ENCODE measurements at places on chromosomes 12 and 14.
A peak's percentile ranks its signal among the peaks of the same experiment; 100 is the strongest.

DNA sequence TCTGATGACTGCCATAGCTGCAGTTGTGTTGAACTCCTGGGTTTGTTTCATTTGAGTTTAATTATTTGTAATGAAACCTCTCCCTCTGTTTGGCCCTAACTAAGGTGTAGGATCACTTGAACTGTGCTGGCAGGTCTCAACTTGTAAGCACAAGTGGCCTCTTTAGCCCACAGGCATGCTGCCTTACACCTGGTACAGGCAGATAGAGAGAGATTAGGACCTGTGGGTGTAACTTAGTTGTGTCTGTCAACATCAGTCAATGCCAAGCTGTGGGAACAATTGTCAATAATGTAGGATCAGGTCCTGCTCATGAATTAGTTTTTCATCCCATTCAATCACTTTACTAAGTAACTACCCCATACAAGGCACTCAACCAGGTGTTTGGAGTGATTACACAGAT, 263.0 kb upstream of the G2E3 start:
- peak; percentile 89 for DNase-seq

- no peak for DNase-seq
Observed at GRCh38 chr14:77213679-77214016, 32.0 kb downstream of the TMEM63C start.

- DNase-seq = no peak
Observed at GRCh38 chr12:39692258-39692853, 72.8 kb upstream of the ABCD2 start.

DNA sequence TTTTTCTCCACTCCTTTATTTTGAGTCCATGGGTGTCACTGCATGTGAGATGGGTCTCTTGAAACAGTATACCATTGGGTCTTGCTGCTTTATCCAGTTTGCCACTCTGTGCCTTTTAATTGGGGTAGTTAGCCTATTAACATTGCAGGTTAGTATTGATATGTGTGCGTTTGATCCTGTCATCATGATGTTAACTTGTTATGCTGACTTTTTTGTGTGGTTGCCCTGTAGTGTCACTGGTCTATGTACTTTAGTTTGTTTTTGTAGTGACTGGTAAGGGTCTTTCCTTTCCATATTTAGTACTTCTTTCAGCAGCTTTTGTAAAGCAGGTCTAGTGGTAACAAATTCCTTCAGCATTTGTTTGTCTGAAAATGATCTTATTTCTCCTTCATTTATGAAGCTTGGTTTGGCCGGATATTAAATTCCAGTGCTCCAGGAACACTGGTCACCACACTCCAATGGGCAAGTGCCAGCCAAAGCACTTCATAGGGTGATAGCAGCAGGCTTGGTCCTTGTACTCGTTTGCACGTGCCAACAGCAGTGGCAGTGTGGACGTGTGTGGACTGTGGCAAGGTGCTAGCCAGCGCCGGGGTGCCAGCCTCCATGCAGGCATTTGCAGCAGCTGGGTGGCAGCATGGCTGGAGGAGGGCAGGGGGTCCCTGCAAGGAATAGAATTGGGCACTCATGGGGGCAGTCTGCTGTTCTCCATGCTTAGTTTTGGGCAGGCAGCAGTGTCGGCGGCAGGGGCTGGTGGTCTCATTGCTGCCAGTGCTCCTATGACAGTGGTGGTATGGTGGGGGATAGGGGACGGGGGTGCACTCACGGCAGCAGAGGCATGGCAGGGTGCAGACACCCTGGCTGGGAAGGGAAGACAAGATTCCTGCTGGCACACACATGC, 53.5 kb downstream of the FRS2 start:
- DNase-seq = no peak

- no peak for DNase-seq
Observed at GRCh38 chr12:29730481-29730880, 53.3 kb downstream of the TMTC1 start.

GRCh38 chr14:57686304-57686703, 179.6 kb downstream of the SLC35F4 start:
- DNase-seq = no peak

GRCh38 chr12:121651320-121651719, 18.1 kb downstream of the MORN3 start:
- no peak for DNase-seq

DNA sequence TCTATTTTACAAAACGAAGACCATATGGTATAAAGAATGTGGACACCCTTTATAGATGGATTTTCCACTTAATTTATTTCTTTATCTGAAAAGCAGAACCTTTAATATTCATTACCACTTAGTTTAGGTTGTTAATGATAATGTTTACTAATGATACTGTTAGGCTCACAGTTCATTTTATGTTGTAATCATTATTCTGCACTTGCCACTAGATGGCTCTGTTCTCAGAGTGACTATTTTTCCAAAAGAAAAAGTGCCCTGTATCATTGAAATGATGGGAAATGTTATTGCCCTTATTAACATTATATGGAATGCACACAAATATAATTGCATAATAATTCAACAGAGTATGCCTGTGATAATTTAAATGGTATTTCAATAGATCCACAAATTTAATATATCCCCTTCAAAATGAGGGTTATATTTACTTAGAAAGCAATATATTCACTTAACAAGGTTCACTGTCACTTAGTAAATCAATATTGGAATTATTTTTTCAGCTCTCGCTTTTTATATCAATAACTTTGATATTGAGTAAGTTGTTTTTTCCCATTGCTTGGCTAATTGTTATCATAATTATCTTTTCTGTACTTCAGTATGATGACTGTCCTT, 95.7 kb downstream of the PDE3A start:
- peak; percentile 3 for DNase-seq

DNA sequence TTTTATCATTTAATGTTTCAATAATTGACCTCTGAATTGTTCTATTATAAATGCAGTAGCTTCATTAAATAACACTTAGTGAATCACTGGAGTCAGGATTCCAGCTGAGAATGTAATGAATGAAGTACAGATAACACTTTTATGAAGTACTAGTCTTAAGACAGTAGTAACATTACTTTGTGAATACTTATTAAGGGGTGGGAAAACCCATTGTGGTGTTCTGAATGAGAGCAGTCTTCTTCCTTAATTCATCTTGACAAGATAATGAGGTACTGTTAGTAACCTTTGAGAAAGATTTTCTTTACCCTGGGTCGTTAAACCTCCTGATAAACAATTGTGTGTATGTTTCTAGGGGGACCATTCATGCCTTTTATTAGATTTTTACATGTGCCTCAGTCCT, 12.7 kb downstream of the NUP107 start:
- DNase-seq = no peak

- no peak for DNase-seq
Observed at GRCh38 chr12:19447386-19447785, 8.1 kb downstream of the AEBP2 start.

DNA sequence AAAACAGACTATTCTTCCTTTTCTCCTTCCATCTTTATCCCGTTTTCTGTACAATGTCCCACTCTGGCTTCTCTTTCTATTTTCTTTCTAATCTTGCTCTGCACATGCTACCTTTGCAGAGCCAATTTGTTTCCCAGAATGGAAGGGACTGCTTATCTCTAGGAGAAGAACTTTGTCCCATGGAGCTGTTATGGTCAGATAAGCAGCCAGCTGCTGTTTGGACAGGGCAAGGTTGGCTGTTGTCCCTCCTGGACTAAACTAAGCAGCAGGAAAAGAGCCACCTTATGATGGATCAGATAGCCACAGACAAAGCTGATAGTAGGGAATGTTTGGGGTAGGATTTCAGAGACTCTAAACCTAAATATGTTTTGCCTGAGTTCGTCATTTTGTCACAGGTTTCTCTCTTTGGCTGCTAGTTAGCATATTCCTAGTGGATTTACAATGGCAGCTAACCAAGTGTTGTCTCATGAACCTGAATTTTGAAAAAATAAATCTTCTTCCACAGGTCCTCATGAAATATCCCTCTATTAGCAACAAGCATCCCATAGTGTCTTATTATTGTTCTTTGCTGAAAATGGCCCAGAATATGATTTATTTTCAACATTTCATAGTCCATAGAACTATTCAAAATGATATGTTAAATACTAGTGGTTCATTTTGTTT, 262.8 kb downstream of the SLC16A7 start:
- no peak for DNase-seq

GRCh38 chr12:14741153-14741552, 44.8 kb upstream of the GUCY2C start:
- DNase-seq = no peak

DNA sequence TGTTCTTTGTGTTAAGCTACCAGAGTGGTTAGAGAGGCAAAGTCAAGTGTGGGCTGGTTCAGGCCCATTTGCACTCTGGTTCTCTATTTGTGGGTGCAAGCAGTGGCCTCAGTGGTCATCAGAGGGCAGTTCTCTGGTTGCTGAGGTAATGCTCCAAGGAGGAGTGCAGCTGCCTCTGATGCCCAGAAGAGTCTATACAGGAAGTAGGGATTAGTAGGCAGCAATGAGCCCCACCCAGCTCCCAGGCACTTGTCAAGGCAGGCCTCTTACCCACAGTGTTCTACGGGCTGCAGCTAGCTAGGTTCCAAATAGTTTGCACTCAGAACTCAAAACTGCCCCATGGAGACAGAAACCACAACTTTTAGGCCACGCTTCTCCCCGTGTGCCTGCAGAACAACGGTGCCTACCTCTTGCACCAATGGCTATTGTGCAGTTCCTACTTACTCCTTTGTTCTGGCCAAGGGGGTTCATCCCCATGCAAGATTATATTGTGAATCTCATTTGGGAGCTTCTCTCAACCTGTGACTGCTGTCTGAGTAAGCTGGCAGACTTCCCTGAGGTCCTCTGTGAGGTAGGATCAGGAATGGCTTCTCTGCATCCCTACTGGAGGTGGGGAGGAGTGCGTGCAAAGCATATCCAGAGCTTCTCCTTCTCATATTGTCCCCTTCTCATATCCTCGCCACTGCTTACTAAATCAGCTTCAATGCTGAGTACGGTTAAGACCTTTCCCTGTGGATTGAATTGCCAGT, 410.3 kb upstream of the LMO3 start:
- no peak for DNase-seq

DNA sequence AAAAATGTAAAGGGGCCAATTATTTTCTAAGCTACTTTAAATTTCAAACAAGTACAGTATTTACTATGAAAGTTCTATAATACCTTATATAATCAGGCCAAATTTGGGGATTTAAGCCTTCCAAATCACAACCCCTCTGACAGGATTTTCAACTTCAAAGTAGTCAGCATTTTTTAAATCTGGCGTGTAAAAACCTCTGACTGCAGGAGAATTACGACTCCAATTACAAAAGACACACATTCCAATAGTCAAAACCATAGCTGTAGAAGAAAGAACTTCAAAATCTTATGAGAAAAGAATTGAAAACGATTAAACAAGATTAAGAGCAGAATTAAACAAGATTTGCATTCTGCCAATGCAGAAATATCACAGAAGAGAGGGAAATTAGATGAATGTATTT, 12.7 kb downstream of the OSBPL8 start:
- no peak for DNase-seq

GRCh38 chr14:94761997-94762377, 7.9 kb downstream of the GSC start:
- DNase-seq = no peak

- DNase-seq = no peak
Observed at GRCh38 chr12:104501660-104502059, 44.9 kb downstream of the CHST11 start.

DNA sequence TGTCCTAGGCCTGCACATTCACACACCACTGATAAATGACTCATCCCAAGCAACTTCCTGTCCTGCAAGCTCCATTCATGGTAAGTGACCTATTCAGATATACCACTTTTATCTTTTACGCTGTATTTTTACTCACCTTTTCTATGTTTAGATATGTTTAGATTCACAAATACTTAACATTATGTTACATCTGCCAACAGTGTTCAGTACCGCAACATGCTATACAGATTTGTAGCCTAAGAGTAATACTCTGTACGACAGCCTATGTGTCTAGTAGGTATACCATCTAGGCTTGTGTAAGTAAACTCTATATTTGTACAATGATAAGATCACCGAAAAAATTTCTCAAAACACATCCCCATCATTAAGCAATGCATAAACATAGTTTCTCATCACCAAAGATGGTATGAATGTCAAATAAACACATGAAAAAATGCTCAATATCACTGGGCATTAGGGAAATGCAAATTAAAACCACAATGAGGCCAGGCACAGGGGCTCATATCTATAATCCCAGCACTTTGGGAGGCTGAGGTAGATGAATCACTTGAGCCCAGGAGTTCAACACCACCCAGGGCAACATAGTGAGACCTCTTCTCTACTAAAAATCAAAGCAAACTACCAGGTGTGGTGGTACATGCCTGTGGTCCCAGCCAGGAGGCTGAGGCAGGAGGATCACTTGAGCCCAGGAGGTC, 20.7 kb downstream of the ATXN2 start:
- no peak for DNase-seq

DNA sequence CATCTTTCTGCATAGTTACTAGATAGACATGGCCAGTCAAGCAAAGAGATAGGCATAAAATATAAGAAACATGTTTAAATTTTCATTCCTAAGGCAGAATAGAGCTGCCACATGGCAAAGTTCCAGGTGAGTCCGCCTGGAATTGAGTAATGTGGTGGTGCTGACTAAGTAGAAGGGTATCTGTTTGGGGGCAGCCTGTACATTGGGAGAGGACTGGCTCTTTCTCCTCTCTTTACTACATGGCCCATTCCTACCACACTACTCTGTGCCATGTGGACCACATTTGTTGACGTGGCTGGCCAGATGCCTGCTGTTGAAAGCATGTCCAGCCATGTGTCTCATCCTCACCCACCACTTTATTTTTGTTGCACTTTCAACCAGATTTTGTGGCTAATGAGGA, 354.0 kb downstream of the ETNK1 start:
- DNase-seq = no peak
